ENCODE measurements at places on chromosomes 6 and 20. TPM values are rescaled to one million over a fixed set of nuclear protein-coding genes. Genes with fewer than 3 reads are reported as not detected.

MEI4 gene
- 0.44 TPM for total RNA-seq

TTLL9 gene
- total RNA-seq, result not detected

DNA sequence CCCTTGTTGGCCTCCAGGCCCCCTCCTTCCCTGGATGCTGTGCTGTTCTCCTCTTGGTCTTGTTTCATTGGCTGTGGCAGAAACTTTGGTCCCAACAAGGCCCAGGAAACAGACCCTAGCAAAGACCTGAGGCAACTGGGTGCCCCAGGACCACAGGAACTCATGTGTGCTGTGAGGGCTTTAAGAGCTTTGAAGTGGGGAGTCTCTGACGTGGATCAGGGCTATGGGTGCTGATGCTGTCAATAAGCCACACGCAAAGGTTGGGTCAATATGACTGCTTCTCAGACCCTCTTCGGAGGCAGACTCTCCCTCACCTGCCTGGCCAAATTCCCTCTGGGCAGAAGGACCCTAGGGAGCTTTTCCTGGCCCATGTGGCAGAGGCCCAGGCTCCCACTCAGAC, 91.5 kb upstream of the MLN start:
- no peak for DNase-seq

DNA sequence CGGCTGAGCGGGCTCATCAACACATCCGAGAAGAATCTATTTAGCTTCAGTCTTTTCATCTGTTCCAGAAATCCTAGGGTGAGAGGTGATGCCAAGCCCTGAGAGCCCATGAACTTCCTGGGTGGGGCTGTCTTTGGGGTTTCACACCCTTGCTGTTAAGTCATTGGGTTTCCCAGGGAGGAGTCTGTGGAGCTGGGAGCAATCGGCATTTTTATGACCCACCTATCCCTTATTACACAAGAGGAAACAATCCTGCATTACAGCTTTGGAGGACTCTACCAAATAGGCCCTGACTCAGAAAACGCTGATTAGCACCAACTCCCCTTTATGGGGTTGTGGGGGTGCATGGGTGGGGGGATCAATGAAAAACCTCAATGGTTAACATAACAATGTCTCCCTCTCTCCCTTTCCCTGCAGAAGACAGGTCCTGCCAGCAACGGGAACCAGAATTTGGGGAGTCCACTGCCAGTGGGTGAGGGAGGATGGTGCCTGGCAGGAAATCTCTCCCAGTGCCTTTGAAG, 46.3 kb downstream of the EZR start:
- DNase-seq, result no peak

DNA sequence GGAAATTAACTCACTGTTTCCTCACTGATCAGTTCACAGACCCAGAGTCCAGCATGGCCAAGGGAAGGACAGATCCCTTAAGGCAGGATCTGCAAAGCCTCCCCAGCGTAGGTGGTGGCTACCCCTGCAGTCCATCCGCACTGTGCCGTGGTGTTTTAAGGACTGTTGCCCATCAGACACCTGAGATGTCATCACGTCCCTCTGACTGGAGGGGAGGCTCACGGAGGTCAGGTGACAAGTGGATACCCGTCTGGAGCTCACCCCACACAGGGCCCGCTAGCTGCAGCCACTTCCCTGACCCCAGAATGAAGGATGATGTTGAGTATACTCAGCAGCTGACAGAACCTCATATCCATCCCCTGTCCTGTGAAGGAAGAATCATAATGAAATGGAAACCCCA, 161.8 kb upstream of the GGTLC1 start:
- no peak for DNase-seq
